ENCODE measurements at places on chromosomes 16 and 17.

DNA sequence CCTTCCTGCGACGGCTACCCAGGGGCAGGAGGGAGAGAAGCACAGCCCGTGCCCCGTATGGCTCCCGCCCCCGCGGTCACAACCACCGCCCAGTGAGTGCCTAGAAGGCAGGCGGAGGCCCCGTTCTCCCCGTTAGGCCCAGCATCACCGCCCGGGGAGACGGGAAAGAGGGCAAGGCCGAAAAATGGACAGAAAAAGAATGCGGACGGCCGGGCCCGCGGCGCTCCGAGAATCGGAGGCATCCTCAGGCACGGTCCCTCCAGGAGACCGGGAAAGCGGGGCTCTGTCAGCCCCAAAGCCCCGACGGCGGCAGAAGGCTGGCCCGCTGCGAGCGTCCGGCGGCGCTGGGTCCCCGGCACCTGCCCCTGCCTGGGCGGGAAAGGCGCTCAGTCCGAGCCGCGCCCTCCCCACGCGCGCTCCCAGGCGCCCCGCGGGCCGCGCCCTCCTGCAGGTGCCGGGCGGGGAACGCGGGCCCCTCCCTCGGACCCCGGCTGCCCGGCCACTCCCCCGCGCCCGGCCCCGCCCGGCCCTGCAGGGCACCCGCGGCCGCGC, 407 bp downstream of the MCRIP1 start:
- no peak for DNase-seq

- no peak for DNase-seq
Measured at GRCh38 chr17:34885076-34885475, 76.2 kb downstream of the CCT6B start.

DNA sequence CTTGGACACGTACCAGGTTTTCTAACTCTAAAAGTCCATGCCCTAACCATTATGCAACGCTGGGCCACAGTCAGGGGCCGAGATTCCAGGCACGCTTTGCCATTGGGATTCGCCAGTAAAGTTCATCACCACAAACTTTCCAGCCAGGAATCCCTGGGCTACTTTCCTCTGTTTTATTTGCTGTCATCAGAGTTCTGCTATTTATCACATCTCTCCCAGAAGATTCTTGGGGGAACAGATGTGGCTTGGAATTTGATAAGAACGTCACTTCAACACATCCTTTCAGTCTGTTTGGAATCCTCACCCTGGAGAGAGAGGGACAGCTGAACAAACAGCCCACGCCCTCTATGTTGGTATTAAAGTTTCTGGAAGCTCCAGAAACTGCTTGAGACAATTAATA, 109.6 kb upstream of the CACNG3 start:
- no peak for DNase-seq

- DNase-seq, result no peak
Measured at GRCh38 chr17:34167354-34167753, 87.7 kb upstream of the CCL2 start.

DNA sequence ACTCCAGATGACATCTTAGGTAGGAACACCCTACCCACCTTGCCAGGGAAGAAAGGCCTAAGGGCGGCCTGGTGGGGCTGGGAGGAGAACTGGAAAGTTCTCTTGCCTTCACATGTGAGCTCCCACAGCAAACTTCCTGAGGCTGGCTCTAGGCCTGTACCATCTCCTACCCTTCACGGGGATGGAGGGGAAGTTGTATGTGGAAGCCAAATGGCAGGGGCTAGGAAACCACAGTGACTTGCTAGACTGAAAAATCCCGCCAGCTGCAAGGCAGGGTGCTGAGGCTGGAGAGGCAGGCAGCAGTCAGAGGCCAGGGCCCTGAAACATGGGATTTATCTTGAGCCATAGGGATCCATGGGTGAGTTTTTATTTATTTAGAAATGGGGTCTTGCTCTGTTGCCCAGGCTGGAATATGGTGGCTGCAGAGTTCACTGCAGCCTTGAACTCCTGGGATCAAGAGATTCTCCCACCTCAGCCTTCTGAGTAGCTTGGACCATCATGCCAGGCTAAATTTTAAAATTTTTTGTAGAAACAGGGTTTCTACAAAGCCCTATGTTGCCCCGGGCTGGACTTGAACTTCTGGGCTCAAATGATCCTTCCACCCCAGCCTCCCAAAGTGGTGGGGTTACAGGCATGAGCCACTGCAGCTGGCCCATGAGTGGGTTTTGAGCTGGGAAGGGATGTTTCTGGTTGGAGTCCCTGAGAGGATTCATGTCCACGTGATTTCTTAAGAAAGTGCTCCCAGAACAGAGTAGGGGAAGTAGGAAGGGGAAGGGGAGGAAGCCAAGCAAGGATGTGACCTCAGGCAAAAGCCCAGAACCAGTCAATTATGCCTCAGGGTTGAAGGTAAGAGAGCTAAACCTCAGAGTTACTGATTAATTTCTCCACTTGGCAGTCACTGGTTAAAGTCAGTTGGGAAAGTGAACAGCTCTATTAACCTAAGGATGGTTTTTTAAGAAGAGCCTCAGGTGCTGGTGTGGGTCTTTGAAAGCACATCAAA, 4.0 kb upstream of the KAT8 start:
- DNase-seq, result no peak

- DNase-seq, result peak; percentile 18
Measured at GRCh38 chr17:55062921-55063320, 94.4 kb downstream of the STXBP4 start.

- DNase-seq, result no peak
Measured at GRCh38 chr16:57749101-57749692, 13.6 kb downstream of the KATNB1 start.
